Lung (tissue), 17 donors: ENCODE measurements at places on chromosomes 1 and 21. TPM values are rescaled to one million over a fixed set of nuclear protein-coding genes. Genes with fewer than 3 reads are reported as not detected.
A peak's percentile ranks its signal among the peaks of the same experiment; 100 is the strongest.

TNFRSF8 gene
- total RNA-seq: 1.9 TPM

CELA2B gene
- total RNA-seq: 1.3 TPM

CD101 gene
- 2.2 TPM for total RNA-seq

RNF186 gene
- not detected for total RNA-seq

OR2L2 gene
- total RNA-seq: 0.09 TPM

DNA sequence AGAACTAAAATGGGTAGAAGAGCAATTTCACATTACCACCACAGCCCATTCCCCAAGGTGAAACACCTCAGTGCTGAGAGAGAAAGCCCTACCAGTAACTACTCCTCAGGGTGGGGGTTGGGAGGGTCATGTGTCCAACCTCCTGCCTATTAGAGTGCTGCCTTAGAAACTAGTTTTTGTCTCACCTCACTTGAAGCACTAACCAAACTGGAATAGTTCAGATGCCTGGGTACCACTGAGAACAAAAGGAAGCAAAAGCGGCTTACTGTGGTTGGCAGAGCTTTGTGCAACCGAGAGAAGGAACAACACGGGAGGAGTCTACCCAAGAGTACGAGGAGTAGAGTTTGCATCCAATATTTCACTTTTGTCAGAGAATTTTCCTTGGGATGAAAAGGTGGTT is 1207.5 kb upstream of the ADGRL2 start:
- no peak for DNase-seq

GRCh38 chr1:28170001-28170596 is 6.4 kb downstream of the PTAFR start:
- DNase-seq: no peak

GRCh38 chr1:153921803-153922075 is 1.0 kb downstream of the GATAD2B start:
- DNase-seq: peak; percentile 28

DNA sequence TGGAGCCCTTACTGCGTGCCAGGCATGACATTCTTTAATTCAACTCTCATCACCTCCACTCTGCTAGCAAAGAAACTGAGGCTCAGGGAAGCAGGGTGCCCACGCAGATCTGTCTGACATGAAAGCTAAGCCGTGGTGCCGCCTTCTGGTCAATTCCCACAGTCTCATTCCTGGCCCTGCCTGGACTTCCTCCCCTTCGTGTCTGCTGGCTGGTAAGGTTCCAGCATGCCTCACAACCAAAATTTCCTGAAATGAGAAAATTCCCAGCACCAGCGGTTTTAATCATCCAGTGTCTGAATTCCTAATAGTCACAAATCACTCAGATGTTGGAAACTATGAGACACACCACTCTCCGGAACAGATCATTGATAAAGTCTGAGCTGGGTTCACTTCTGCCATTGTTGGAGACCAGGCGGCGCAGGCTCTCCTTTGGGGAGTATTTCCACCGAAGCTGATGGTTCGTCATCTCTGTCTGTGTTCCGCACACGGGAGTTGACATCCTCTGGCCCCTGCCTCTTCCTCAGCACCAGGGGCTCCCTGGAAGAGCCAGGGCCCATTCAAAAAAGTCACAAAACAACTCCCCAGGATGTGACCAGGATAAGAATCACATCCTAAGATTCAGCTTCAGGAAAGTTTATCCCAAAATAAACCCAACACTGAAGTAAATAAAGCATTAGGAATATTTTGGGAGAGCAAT is 167.7 kb downstream of the PLPP3 start:
- no peak for DNase-seq

- no peak for DNase-seq
These were observed 69.6 kb downstream of the DMAP1 start for GRCh38 chr1:44282704-44283426.

DNA sequence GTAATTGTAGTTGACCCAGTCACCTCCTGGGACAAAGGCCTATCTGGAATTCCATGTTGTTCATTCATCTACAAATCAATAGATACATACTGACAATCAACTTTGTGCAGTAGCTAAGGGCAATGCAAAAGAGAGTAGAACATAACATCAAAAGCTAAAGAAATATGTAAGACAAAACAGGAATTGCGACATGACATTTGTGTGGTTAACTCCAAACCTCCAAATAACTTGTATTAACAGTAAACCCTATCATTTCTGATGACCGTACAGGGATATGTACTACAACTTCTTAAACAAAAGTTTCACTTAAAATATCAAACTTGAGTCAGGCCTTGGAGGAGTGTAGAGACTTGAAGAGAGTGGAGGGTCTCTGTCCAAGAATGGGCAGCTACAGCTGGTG is 317.6 kb downstream of the SPATA17 start:
- no peak for DNase-seq

DNA sequence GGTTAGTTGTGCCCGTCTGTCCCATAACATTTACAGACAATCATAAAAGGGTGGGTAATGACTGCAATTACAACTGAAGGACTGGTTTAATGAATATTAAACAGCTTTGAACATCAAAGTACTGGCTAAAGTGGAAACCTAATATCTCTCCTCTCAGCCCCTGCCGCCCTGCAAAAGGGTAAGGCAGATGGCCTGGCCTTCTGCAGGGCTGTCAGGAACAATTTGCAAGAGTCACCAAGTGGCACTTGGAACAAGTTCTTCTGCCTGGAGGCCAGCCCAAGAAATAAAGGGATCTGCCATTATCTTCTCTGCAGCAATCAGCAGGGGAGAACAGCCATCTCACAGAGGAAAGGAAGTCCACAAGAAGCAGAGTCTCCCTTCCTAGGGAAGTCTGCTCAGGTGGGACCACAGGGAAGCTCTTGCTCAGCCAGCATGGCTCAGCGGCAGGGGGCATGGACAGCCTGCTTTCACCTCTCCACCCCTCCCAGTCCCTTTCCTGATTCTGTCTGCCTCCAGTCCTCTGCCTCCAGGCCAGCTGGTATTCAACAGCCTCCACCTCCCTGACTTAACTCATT is 96.1 kb downstream of the TRABD2B start:
- no peak for DNase-seq

GRCh38 chr21:42082501-42083360 is 11.6 kb downstream of the UMODL1 start:
- no peak for DNase-seq

- DNase-seq: no peak
These were observed 127.4 kb downstream of the ADSS2 start for GRCh38 chr1:244324176-244324883.

DNA sequence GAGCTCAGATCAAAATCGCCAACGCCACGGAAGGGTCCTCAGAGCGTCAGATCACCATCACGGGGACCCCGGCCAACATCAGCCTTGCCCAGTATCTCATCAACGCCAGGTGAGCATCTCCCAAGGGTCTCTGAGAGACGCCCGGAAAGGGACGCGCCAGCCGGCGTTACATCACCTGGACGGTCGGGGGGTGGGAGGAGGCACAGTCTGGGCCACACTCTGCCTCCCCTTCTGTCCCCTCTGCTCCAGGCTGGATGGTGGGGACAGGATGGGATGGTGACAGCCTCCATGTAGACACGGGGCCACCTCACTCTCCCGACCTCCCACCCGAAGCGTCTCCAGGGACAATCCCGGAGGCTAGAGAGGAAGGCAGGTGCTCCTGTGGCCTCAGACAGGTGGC is 41.5 kb upstream of the COL6A1 start:
- no peak for DNase-seq

- DNase-seq: no peak
These were observed 39.9 kb upstream of the AK4 start for GRCh38 chr1:65108025-65108642.

- no peak for DNase-seq
These were observed 9.2 kb upstream of the SNAPIN start for GRCh38 chr1:153649137-153649862.

DNA sequence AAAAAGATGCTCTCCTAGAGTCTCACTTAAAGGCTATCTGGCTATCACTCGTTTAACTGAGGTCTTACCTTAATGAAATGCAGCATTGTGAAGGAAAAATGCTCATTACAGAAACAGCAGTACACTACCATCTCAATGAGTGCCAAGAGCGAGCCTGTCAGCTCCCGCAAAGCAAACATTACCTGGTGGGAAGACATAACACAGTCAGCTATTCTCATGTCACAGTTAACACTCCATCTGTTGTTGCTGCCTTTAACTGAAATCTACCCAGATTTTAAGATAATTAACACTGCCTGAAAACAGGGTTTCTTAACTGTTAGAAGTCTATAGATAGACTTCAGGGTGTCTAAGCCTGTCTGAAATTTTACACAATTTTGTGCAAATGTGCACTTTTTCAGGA is 39.1 kb downstream of the PCSK9 start:
- DNase-seq: no peak
